ENCODE measurements at places on chromosomes 4 and X. TPM values are rescaled to one million over a fixed set of nuclear protein-coding genes. Genes with fewer than 3 reads are reported as not detected.

GRCh38 chr4:134691915-134692314 lies 490.3 kb upstream of the PABPC4L start:
- no peaks in the 10 kb centered on the region for H3K4me1 ChIP-seq
- no peak overlapping the region for H3K4me3 ChIP-seq
- no peaks in the 10 kb centered on the region for H3K27me3 ChIP-seq
- H3K27ac ChIP-seq = no peak overlapping the region

- H3K36me3 ChIP-seq = no peaks in the 10 kb centered on the region
- no peaks in the 10 kb centered on the region for H3K4me1 ChIP-seq
- H3K4me3 ChIP-seq = no peak overlapping the region
- DNase-seq = no peak
Measured at GRCh38 chr4:74418063-74418670, 26.8 kb upstream of the AREG start.

DNA sequence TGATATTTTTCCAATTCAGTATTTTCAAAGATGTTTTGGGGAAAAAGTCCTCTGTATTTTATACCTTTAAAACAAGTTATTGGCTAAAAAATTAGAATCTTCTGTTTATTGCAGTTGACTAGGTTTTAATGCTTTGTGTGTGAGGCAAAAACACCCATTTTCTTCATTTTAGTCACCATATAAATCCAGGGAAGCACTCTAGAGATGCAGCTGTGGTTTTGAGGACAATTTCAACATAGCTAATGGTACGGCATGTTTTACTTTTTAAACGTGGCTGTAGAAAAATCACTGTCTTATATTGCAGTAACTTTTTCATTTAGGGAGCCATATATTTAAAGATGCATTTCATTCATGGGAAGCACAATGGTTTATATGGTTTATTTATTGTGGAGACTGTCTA lies 129.1 kb upstream of the PITX2 start:
- H3K4me3 ChIP-seq = no peak overlapping the region
- no peak for DNase-seq
- no peaks in the 10 kb centered on the region for H3K36me3 ChIP-seq
- no peaks in the 10 kb centered on the region for H3K4me1 ChIP-seq

DNA sequence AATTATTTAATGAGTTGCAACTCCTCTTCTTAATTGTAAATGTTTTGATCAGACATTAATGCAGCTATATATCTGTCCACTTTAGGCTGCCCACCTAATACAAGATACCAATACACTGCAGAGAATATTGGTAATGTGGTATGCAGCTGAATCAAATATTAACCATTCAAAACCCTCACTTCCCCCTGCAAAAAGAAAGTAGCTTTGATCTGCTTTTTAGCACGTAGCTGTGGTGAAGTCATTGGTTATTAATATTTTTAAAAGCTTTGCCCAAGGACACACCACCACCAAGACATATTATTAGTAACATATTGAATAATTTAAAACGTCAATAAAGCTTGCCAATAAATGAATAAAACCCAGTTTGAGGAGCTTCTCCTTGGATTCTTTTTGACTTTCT lies 28.6 kb upstream of the CYP2U1 start:
- no peaks in the 10 kb centered on the region for H3K36me3 ChIP-seq
- no peak overlapping the region for H3K27ac ChIP-seq
- H3K27me3 ChIP-seq = no peaks in the 10 kb centered on the region
- no peak overlapping the region for H3K4me3 ChIP-seq
- DNase-seq = no peak

- no peak for DNase-seq
- no peak overlapping the region for H3K4me3 ChIP-seq
- H3K27ac ChIP-seq = no peak overlapping the region
- no peaks in the 10 kb centered on the region for H3K4me1 ChIP-seq
- no peaks in the 10 kb centered on the region for H3K27me3 ChIP-seq
- no peaks in the 10 kb centered on the region for H3K36me3 ChIP-seq
Measured at GRCh38 chr4:2781911-2782310, 11.0 kb upstream of the SH3BP2 start.

DNA sequence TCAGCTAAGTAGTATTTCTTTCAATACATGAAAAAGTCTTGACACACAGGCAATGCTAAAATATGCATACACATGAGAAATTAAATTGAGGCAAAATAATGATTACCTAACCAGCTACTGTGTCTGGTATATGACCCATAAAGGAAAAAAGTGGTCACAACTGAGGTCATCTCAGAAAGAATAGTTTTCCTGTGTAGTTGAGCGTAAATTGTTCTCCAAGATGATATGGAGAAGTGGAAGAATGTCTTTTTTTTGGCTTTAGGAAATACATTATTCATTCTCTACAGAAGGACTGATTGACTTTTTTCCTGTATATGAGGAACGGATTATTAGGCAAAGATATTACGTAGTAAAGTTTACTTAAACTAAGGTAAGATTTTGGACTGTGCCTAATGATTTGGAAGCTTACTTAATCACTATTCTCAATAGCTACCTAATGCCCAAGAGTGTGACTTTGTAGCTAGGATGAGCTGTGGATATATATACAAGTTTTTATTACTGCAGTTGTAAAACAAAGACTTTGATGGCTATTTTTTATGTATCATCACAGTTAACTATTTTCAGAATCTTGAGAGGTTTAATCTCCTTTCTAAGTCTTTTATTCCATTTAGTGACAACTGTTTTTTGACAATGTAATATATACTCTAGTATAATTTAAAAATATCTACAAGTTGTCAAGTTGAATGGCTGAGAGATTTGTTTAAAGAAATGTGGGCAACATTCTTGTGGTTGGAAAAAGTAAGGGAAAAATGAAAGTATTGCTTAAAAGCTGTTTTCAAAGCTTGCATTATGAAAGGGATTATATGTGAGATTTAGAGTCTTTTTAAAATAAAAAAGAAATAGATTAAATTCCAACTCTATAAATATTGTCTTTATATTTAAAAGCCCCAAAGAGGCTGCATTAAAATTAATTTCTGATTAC lies 100.2 kb downstream of the PDLIM5 start:
- DNase-seq = no peak
- no peaks in the 10 kb centered on the region for H3K36me3 ChIP-seq

- H3K36me3 ChIP-seq = no peaks in the 10 kb centered on the region
- no peak for DNase-seq
- no peaks in the 10 kb centered on the region for H3K27me3 ChIP-seq
- no peak overlapping the region for H3K27ac ChIP-seq
- H3K4me3 ChIP-seq = no peak overlapping the region
- H3K4me1 ChIP-seq = peaks cover 12% of the 10 kb centered on the region
Measured at GRCh38 chr4:75848891-75849290, 53.4 kb downstream of the PPEF2 start.

- no peak overlapping the region for H3K27ac ChIP-seq
- no peak overlapping the region for H3K4me3 ChIP-seq
- no peaks in the 10 kb centered on the region for H3K4me1 ChIP-seq
Measured at GRCh38 chr4:20326977-20327376, 75.3 kb downstream of the SLIT2 start.

DNA sequence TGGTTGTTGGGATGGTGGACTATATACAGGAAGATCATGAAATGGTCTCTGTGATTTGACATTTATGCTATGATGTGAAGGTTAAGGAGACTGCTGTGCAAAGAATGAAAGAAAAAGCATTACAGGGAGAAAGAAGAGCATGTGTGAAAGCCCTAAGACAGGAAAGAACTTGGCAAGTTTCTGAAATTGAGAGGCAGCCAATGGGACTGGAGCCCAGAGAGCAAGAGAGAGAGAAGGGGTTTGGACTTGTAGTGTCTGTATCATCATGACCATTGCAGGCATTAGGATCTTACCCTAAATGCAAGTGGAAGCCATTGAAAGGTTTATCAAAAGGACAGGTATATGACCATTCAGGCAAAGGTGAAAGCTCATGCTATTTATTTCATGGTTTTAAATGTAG lies 147.1 kb downstream of the NAA11 start:
- H3K4me3 ChIP-seq = no peak overlapping the region
- DNase-seq = no peak
- H3K27ac ChIP-seq = no peak overlapping the region
- no peaks in the 10 kb centered on the region for H3K36me3 ChIP-seq
- H3K27me3 ChIP-seq = no peaks in the 10 kb centered on the region

- H3K4me3 ChIP-seq = no peak overlapping the region
- no peaks in the 10 kb centered on the region for H3K27me3 ChIP-seq
- H3K36me3 ChIP-seq = no peaks in the 10 kb centered on the region
- DNase-seq = no peak
Measured at GRCh38 chrX:139882299-139882698, 50.6 kb downstream of the ATP11C start.

GRCh38 chr4:125650557-125650956 lies 335.8 kb downstream of the FAT4 start:
- H3K4me1 ChIP-seq = no peaks in the 10 kb centered on the region
- DNase-seq = no peak

DNA sequence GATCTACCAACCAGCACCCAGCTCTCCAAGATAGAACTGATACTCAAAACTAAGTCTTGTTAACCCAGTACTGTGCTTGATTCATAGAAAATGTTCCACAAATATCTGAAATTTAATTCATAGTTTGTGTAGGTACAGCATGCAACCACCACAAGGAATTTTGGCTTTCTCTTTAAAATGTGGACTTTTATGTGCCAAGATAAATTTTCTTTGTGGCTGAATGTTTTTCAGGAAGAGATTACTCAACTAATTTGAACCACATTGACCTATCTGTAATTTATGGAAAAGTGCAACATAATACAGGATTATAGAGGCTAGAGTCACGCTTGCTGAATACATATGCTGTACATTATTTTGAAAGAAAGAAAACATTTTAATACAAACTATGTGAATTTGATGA lies 730.8 kb downstream of the IL1RAPL1 start:
- H3K4me3 ChIP-seq = no peak overlapping the region
- no peaks in the 10 kb centered on the region for H3K27me3 ChIP-seq
- DNase-seq = no peak

- no peaks in the 10 kb centered on the region for H3K36me3 ChIP-seq
- H3K27ac ChIP-seq = no peak overlapping the region
- no peak for DNase-seq
- H3K4me1 ChIP-seq = no peaks in the 10 kb centered on the region
Measured at GRCh38 chrX:79715448-79715847, 299.1 kb upstream of the TBX22 start.

GRCh38 chr4:158793021-158793420 lies 24.2 kb downstream of the FNIP2 start:
- no peak overlapping the region for H3K4me3 ChIP-seq
- no peaks in the 10 kb centered on the region for H3K36me3 ChIP-seq
- H3K27me3 ChIP-seq = no peaks in the 10 kb centered on the region

GRCh38 chr4:6613676-6614651 lies 26.5 kb upstream of the MRFAP1 start:
- H3K27me3 ChIP-seq = no peaks in the 10 kb centered on the region
- H3K4me3 ChIP-seq = no peak overlapping the region
- no peak overlapping the region for H3K27ac ChIP-seq

DNA sequence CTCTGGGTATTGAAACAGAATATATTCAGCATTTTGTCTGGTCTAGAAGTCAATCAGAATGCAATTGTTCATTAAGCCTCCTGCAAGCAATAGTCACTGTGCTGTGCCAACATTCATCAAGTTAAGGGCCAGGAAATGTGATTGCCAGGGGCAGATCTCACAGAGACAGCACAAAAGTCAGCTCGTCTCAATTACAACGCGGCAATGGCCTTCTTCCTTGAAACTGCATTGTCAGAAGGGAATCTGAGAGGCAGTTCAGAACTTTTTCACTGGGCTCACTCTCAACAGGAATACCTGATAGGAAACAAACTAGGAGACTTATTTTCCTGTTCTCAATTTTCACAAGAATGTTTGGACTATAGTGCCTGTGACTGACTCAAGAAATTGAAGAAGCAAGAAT lies 131.1 kb upstream of the NR3C2 start:
- DNase-seq = no peak
- no peaks in the 10 kb centered on the region for H3K36me3 ChIP-seq
- no peaks in the 10 kb centered on the region for H3K27me3 ChIP-seq
- H3K27ac ChIP-seq = no peak overlapping the region

GRCh38 chr4:184403384-184403781 lies 71.0 kb downstream of the IRF2 start:
- H3K27me3 ChIP-seq = no peaks in the 10 kb centered on the region
- H3K27ac ChIP-seq = no peak overlapping the region
- no peak for DNase-seq

DNA sequence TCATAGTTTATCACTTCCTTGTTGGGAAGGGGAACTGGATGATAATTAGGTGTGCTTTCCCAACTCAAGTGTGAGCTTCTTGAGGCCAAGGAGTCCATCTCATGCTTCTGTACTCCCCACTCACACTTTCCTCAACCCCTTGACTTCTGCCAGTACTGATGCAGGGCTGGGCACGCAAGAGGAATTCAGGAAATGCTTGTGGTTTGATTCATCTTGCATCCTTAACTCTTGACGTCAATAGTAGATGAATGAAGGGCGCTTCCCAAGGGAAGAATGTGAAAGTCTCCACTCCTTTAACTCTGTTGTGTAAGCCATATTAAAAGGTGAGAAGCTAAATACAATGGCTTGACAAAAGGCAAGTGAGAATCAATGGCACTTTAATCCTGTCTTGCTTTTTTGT lies 101.8 kb downstream of the AGTR2 start:
- no peak overlapping the region for H3K4me3 ChIP-seq
- H3K36me3 ChIP-seq = no peaks in the 10 kb centered on the region
- H3K4me1 ChIP-seq = no peaks in the 10 kb centered on the region
- no peaks in the 10 kb centered on the region for H3K27me3 ChIP-seq
- H3K27ac ChIP-seq = no peak overlapping the region
- no peak for DNase-seq

- DNase-seq = no peak
- H3K4me3 ChIP-seq = no peak overlapping the region
- no peaks in the 10 kb centered on the region for H3K36me3 ChIP-seq
- no peaks in the 10 kb centered on the region for H3K27me3 ChIP-seq
Measured at GRCh38 chr4:139564502-139564901, 8.5 kb upstream of the SETD7 start.

GRCh38 chr4:10737337-10737736 lies 52.8 kb upstream of the CLNK start:
- no peak for DNase-seq
- no peak overlapping the region for H3K4me3 ChIP-seq
- H3K36me3 ChIP-seq = no peaks in the 10 kb centered on the region
- no peaks in the 10 kb centered on the region for H3K27me3 ChIP-seq

DNA sequence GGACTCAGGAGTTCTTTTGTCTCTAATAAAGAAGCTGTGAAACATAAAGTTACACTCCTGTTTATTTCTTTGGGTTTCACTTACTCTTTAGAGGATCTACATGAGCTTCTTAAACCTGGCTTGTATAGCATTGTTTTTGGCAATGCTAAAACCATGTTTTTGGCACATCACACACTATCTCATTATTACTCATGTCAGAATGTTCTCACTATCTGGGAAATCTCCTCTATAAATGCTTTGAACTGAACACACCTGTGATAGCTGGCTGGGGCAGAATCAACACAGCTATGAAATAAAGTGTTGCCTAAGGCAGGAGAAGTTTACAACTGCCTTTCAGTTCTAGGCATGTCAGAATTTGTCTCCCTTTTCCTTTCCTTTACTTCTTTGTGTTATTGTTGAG lies 52.6 kb downstream of the SULT1B1 start:
- H3K27me3 ChIP-seq = no peaks in the 10 kb centered on the region

GRCh38 chrX:20320461-20321159 lies 53.9 kb upstream of the RPS6KA3 start:
- no peaks in the 10 kb centered on the region for H3K27me3 ChIP-seq
- H3K27ac ChIP-seq = no peak overlapping the region
- no peak overlapping the region for H3K4me3 ChIP-seq

Gene CTAG1A
- polyA plus RNA-seq = not detected

Gene PAGE2B
- not detected for polyA plus RNA-seq

Gene ESX1
- polyA plus RNA-seq = not detected

Gene CABS1
- not detected for polyA plus RNA-seq

Gene PABPC5
- polyA plus RNA-seq = 0.49 TPM

Gene MID1
- polyA plus RNA-seq = 3.3 TPM

Gene CFP
- polyA plus RNA-seq = 2.5 TPM

Gene CHRDL1
- 2.2 TPM for polyA plus RNA-seq

Gene PPEF2
- not detected for polyA plus RNA-seq

Gene AKAP14
- not detected for polyA plus RNA-seq

Gene SPANXA1
- not detected for polyA plus RNA-seq

Gene WFS1
- polyA plus RNA-seq = 14.9 TPM
